ENCODE measurements at places on chromosomes 3 and 15. TPM values are rescaled to one million over a fixed set of nuclear protein-coding genes. Genes with fewer than 3 reads are reported as not detected.

The CCK gene
- total RNA-seq: 0.62 TPM

The PATL2 gene
- 0.62 TPM for total RNA-seq

The GOLGA6L4 gene
- 1.2 TPM for total RNA-seq

The MEX3B gene
- total RNA-seq: 2.2 TPM

The CEP19 gene
- 4.4 TPM for total RNA-seq
